ENCODE measurements at places on chromosomes 4 and X.
A peak's percentile ranks its signal among the peaks of the same experiment; 100 is the strongest.

- no peak for DNase-seq
These were observed 407.3 kb downstream of the MAPK10 start for GRCh38 chr4:85952528-85952927.

DNA sequence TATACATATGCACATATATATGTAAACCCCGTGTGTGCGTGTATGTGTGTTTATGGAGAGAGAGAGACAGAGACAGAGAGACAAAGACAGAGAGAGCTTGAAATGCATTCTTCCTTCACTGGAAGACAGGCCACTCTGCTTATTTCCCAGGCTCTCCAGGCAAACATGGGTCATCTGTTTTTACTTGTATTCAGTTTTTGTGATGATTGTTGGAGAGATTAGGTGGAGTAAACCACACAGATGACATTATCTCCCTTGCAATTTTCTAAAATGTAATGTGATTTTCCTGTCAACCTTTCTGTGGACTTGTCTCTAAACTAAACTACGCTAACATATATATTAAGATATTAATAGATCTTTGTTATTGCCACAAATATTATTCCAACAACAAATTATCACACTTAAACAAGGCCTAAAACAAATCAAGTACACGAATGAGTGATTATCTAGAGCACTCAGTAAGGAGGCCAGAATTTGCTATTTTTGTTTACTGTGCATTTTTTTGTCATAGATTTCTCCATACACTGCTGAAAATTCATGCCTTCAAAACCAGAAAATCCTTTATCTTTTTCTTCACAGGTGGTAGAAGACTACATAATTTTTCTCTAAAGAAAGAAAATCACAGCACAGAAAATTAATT is 251.8 kb upstream of the SLIT2 start:
- DNase-seq = no peak

GRCh38 chr4:124459196-124459940 is 253.2 kb downstream of the ANKRD50 start:
- DNase-seq = no peak

DNA sequence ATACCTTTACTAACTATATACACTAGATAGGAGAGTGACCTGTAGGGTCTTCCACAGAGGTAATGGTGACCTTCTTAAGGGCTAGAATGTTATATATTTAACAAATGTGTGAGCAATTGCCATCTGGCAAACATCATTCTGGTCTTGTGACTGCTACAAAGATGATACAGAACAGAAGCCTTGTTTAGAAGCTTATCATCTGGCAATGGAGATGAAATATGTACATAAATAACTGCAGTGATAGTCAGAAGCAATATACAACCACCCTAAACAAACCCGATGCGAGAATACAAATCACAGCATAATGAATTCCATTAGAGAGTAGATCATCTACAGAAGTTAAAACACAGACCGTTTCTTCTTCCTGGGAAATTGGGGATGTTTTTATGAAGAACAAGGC is 952.7 kb upstream of the SLIT2 start:
- DNase-seq = no peak

- no peak for DNase-seq
These were observed 153.0 kb downstream of the ADAM29 start for GRCh38 chr4:175071123-175071522.

DNA sequence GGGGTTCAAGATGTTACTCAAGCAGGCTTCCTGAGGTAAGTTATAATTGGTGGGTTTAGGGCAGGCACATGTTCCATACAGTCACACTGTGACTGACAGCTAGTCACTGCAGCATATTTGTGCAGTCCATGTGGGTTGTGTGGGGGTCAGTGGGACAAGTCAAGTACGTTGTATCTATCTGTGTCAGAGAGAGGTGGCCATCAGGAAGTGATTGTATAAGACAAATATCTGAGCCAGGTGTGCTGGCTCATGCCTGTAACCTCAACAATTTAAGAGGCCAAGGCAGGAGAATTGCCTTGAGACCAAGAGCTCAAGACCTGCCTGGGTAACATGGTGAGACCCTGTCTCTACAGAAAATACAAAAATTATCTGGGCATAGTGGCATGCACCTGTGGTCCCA is 509.3 kb downstream of the CENPC start:
- DNase-seq = no peak

- DNase-seq = no peak
These were observed 1322.0 kb downstream of the ARAP2 start for GRCh38 chr4:34922325-34922724.

DNA sequence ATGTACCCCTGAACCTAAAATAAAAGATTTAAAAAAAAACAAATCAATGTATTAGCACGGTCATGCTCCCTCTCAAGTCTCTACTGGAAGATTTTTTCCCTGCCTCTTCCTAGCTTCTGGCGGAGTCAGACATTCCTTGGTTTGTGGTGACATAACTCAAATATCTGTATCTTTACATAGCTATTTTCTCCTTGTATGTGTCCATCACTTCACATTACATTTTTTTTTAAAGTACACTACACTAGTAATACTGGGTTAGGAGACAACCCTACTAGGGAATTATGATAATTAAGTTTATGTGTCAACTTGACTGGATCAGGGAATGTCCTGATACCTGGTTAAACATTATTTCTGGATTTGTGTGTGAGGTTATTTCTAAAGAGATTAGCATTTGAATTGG is 1197.9 kb downstream of the TECRL start:
- no peak for DNase-seq

DNA sequence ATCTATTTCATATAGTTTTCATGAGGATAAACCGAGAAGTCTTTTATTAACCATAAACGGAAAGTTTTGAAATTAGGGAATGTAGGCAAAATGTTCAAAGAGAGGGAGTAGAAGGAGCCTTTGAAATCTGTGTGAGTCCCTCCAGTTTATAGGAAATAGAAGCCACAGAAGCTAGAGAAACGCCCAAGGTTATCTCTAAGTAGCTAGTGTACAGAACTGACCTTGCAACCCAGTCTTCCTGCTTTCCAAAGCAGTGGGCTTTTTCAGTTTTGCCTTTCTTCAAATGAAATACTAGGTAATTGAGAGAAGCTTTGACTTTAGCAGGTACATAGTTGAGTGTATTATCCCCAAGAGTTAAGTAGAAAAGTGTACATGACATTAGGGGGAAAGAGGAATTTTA is 39.4 kb downstream of the STIM2 start:
- no peak for DNase-seq

DNA sequence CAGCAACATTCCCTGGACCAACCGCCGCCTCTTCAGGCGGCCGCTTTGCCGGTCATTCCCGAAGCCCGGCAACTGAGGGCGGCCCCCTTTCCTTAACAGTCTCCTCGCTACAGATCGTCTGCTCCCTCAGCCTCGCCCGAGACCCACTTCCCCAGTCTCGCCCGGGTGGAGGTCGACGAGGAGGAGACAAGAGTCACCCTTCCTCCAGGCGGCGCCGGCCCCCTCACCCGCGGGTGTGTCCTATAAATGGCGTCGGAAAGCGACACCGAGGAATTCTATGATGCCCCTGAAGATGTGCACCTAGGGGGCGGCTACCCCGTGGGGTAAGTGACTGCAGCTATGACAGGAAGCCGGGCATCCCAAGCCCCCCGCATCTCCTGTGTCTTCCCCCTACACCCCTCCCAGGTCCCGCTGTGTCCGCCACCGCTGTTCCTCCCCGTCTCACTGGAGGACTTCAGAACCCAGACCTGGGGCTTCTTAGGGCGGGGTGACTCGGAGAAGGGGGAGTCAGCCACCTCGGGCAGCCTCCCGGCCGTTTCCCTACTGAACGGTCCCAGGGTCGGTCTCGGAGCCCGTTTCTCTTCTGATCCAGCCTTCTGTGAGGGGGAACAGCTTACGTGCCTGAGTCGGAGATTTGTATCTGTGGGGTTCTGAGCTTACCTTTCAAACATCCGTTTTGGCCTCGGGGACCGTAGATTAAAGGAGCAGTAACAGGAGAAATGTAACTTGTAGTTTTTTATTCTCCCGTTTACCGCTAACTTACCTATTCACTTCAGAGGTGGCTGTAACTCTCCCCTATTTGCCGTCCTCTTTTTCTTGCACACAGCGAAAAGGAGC is 570 bp downstream of the WDR44 start:
- DNase-seq = peak; percentile 32

GRCh38 chr4:183985786-183986185 is 80.7 kb downstream of the STOX2 start:
- no peak for DNase-seq

DNA sequence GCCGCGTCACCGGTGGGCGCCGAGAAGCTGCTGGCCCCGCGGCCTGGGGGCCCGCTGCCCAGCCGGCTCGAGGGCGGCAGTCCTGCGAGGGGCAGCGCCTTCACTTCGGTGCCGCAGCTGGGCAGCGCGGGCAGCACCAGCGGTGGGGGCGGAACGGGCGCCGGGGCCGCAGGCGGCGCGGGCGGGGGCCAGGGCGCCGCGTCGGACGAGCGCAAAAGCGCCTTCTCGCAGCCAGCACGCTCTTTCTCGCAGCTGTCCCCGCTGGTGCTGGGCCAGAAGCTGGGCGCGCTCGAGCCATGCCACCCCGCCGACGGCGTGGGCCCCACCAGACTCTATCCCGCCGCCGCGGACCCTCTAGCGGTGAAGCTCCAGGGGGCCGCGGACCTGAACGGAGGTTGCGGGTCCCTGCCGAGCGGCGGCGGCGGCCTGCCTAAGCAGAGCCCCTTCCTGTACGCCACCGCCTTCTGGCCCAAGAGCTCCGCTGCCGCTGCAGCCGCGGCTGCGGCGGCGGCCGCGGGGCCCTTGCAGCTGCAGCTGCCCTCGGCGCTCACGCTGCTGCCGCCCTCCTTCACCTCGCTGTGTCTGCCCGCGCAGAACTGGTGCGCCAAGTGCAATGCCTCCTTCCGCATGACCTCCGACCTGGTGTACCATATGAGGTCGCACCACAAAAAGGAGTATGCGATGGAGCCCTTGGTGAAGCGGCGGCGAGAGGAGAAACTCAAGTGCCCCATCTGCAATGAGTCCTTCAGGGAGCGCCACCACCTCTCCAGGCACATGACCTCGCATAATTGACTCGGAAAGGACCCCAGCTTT is 5.6 kb downstream of the PRDM8 start:
- DNase-seq = no peak

- peak; percentile 65 for DNase-seq
These were observed 680 bp upstream of the ASMTL start for GRCh38 chrX:1453395-1453783.

- DNase-seq = no peak
These were observed 14.7 kb upstream of the RBMXL3 start for GRCh38 chrX:115174548-115174947.

GRCh38 chr4:5711479-5712184 is 631 bp downstream of the EVC start:
- DNase-seq = no peak

DNA sequence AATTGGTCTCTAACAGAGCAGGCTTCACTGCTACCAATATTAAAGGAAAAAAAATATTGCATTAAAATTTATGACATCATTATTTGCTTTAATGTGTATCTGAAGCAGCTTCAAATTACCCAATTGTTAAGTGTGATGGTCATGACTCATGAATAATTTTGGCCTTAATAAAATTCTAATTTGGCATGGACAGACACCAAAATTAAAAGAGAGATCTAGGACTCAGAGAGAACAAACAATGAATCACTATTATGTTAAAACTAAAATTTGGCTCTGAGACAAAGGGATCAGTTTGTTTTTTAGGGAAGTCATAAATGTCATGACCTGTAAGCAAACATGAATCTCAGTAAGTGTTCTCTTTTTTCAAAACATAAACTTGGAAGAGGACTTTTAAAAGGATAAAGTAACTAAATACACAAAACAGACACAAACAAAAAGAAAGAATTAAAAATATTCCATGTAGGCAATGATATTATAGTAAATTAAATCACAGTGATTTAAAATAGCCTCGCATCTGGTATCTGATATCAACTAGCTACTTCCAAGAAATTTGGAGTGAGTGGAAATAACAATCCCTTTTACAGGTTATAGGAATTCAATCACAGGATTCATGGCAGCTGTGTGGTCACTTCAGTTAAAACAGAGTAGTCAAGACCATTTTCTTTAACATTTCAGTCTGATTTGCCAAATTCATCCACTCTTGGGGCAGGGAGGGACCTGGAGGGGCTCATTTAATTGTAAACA is 11.6 kb downstream of the VEGFC start:
- DNase-seq = no peak
